ENCODE measurements at places on chromosomes 12 and 14.

- DNase-seq, result no peak
These were observed 9.8 kb downstream of the RARG start for GRCh38 chr12:53222170-53222721.

DNA sequence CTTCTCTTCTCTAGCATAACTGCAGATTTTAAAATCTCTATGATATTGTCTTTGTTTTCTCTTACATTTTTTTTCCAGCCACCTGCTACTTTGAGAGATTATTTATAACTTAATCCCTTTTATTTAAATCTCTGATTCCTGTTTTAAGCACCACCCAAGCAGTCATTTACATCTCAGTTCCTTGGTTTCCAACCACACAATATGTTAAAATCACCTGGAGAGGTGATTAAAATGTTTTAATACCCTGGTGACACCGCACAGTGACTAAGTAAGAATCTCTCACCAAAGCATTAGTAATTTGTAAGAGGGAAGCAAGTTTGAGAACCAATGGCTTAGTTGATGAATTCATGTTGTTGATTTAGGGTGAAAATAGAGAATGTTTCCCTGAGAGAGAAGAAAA lies 849.8 kb downstream of the TMTC2 start:
- DNase-seq, result no peak

DNA sequence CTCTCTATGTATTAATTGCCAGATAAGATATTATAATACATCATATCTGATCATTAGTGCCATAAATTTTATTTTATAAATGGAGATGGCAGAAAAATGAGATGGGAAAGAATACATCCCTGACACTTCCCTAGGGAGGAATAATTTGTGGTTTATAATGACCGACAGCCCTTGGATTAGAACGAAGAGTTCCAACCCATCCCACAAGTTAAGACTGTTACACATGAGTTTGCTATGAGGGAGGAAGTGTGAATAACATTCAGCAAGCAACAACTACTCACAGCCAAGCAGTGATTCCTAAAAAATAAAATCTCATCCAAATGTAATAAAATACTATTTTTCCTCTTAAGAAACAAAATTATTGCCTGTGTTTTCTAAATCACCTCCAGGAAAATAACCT lies 299.0 kb downstream of the CCDC91 start:
- DNase-seq, result no peak

DNA sequence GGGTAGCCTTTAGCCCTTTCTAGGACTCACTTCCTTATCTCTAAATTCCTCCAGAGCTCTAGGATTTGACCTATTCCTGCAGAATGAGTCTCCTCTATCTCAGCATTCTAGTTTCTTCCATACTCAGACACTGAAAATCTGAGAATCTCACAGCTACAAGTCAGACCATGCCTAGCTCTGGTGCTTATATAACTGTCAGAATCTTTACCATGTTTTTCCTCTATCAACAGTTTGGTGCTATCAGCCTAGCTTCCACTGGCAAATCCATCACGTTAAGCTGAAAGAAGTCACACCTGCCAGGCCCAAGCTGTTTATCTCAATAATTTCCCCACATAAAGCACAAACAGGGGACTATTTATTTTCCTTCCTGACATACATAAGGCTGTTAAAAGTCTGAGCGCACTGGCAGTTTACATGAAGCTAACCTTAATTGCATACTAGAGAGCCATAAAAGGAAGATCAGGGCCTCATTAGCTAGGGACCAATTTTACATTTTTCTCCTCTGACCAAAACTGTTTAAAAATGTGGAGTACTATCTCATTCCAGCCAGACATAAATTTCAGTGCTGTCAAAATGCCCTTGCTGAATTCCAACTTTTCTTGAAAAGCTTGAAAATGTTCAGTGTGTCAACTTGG lies 270.5 kb downstream of the C12orf75 start:
- no peak for DNase-seq

- DNase-seq, result no peak
These were observed 127.1 kb downstream of the ITPR2 start for GRCh38 chr12:26705851-26706250.

Measured in effector CD4-positive, alpha-beta T cell (primary cell).